Calu3 (cell line): ENCODE measurements at places on chromosomes 1 and 21.

DNA sequence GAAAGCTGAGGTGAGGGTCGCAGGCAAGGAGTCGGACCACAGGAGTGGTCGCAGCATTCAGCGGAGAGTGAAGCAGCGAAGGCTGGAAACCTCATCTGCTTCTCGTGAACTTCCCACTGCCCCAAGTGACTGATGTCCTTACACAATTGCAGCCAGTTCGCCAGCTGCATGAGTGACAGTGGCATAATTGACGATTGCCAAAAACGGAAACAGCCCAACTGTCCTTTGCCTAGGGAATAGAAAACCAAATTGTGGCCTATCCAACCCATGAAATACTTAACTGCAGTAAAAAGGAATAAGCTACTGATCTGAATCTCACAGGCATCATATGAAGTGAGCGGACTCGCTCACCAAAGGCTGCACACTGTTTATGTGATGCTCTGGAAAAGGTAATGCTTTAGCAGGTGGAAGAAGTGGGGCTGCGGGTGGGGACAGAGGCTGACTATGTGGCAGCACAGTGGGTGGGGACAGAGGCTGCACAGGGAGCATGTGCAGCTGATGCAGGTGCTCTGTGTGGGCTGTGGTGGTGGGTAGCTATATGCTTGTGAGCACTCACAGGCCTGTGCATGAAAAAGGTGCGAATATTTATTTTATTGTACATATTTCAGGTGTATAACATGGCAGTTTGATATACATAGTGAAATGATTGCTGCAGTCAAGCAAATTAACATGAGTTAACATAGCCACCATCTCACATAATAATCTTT is 4.2 kb upstream of the NLRP3 start:
- DNase-seq = no peak

DNA sequence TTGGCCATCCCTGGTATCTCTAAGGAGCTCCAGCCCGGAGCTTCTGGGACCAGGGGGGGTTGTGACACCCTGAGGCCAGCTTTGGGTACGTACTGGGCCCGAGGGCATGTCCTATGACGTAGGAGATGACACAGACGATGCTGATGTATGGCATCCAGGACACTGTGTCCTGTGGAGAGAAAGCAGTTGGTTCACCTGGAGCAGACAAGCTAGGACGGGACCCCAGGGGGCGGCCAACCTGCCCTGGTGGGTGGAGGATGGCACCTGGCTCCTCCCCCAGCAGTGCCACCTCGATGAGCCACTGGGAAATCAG is 12.1 kb upstream of the SLC2A7 start:
- no peak for DNase-seq

DNA sequence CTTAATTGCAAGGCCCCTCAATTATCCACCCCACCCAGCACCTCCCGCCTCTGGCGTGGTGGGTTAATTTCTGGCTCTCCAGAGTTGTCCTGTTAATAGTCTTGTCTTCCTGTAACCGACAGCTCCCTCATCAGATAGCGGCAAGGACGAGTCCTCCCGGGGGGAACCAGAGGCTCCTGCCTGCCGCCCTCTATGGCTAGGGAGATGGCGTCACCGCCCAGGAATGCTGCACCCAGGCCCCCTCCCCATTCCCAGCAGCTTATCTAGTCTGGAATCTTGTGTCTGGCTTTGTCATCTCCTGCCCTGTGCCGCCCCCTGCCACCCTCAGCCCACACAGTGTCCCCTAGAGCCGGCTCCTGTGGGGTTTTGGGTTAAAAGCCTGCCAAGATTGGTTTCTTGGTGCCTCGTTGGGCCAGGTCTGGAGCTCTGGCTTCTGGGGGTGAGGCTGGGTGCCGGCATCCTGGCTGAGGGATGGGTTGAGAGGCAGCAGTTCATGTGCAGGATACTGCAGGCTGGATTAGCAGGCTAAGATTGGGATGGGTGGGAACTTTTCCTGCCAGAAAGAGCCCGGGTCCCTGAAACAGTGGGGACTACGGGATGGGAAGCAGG is 48.8 kb downstream of the EDN2 start:
- DNase-seq = peak; percentile 15

GRCh38 chr1:221926441-221926840 is 184.6 kb upstream of the DUSP10 start:
- no peak for DNase-seq

- DNase-seq = no peak
These were observed 53.9 kb upstream of the HSD17B7 start for GRCh38 chr1:162736633-162737067.

DNA sequence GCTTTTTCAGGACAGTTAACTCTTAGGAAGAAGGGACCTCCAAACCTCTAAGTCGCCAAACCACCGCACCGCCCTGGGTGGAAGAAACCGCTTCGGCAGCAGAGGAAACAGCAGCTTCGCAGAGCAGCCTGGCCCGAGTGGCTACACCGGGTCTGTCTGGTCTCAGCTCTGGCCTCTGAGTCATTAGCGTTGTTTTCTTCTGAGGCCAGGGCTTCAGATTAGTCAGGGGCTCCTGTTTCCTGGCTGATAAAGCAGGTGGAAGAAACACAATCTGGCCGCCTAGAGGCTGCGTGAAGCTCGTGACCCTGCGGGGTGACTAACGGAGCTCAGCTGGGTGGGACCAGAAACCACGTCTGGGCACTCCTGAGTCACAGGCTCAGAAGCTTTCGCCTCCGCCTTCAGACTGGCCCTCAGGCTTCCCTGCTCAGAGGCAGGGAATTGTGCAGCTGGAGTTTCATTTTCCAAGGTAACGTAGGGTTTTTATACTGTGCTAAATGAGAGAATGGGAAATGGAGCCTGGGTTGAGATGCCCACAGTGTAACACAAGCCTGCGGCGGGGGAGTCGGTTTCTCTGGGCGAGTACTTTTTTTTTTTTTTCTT is 44.9 kb downstream of the CHAF1B start:
- peak; percentile 88 for DNase-seq

DNA sequence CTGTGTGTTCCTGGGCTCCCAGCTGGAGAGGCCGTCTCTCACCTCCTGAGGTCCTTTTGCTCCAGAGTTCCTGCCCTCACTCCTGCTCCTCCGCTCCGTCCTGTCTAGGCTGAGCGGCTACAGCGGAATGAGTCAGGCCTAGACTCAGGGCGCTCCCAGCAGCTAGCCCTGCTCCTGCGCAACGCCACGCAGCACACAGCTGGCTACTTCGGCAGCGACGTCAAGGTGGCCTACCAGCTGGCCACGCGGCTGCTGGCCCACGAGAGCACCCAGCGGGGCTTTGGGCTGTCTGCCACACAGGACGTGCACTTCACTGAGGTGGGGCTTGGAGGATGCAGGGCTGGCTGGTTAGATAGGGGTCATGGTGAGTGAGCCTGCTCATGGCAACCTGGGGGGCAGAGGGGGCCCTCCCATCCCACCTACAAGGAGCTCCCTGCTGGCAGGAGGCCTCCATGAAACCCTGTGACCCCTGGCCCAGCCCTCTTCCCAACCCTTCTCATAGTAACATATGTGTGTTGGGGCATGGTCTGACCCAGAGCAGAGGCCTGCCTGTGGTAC is 15.1 kb downstream of the PSRC1 start:
- no peak for DNase-seq

GRCh38 chr1:106620521-106620954 is 435.9 kb upstream of the PRMT6 start:
- peak; percentile 44 for DNase-seq

DNA sequence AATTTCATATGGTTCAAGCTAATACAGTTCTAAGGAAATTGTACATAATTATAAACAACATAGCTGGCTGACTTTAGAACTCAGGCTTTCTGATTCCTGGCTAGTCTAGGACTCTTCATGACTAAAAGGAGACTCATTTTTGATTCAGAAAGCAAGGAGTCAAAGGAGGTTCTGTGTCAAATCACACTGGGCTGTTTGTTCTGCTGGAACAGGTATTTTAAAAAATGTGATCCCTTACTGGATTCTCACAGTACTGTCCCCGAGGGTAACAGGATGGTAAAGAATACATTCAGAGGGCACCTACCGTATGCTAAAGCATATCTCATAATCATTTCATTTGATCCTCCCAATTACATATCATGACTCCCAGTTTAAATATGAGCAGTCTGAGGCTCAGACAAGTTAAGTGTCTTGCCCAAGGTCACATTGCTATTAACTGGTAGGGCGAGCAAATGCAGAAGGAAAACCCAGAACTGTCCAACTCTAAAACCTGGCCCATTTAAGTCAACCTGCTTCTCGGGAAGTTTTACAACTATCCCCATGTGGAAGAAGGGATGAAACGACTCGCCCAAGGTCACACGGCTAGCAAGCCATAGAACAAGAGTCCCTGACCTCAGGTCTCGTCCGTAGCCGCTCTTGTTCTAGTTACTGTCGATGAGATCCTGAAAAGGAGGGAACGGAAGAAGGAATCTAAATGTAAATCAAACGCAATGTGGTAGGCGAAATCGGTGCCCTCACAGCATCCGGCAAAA is 675 bp downstream of the MYSM1 start:
- DNase-seq = no peak

DNA sequence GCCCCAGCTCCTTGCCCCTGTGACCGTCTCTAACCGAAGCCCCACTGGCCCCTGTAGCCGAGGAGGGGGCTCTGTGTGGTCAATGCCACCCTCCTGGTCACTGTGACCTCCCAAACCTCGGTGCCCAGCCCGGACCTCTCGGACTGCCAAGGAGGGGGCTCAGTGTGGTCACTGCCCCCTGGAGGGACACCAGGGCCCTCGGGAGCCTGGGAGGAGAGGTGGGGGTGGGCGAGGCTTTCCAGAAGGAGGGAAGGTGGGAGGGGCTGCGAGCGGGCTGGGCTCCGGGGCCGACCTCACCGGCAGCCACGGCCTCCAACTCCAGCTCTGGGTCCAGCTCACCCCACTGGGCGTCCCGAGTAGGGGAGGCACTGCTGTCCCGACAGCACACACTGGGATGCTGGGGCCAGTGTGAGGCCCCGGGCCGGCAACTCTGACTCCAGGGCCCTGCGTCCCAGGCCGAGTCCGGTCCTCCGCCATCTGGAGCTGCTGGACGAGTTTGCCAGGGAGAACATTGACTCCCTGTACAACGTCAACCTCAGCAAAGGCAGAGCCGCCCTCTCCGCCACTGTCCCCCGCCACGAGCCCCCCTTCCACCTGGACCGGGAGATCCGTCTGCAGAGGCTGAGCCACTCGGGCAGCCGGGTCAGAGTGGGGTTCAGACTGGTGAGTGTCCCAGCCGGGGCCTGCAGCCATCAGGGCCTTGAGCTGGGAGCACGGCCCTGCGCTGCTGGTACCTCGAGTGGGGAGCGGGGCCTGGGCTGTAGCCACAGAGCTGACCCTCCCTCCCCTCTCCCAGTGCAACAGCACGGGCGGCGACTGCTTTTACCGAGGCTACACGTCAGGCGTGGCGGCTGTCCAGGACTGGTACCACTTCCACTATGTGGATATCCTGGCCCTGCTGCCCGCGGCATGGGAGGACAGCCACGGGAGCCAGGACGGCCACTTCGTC is 6.4 kb downstream of the SCNN1D start:
- DNase-seq = no peak

- DNase-seq = no peak
These were observed 49.4 kb downstream of the CDCP2 start for GRCh38 chr1:54103414-54103813.

DNA sequence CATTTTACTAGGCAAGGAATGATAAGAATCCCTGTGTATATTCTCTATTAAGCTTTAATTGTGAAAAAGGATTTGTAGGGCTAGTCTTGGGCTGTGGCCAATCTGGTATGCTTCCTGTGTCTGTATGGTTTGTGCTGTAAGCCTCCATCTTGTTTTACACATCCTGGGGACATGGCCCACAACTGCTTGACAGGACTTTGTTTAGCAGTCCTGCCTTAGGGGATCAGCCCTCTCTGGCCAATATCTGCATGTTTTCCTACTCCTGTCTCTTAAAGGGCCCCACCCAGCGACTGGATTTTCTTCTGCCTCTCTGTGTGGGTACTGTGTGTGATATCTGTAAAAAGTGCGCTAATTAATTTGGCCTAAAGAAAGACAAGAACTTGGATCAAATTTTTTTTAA is 813.2 kb downstream of the PLA2G4A start:
- no peak for DNase-seq

- peak; percentile 51 for DNase-seq
These were observed 1109.3 kb upstream of the B3GALT2 start for GRCh38 chr1:194295685-194296084.

DNA sequence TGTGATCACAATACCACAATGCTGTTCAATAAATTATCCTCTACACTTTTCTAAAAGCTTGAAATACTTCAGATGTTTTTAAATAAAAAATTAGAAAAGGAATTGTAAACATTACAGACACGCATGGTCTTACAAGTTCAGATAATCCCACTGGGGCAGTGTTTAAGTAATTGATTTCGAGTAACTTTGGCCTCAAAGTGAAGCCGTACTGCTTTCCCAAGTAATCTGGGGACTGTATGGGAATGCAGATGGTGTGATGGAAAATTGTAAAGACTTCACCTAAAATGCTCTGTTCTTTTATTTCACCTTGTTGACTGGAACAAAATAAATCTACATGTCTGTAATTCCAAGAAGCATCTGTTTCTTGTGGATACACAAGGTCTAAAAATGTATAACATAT is 401.7 kb upstream of the LYPLAL1 start:
- DNase-seq = no peak

DNA sequence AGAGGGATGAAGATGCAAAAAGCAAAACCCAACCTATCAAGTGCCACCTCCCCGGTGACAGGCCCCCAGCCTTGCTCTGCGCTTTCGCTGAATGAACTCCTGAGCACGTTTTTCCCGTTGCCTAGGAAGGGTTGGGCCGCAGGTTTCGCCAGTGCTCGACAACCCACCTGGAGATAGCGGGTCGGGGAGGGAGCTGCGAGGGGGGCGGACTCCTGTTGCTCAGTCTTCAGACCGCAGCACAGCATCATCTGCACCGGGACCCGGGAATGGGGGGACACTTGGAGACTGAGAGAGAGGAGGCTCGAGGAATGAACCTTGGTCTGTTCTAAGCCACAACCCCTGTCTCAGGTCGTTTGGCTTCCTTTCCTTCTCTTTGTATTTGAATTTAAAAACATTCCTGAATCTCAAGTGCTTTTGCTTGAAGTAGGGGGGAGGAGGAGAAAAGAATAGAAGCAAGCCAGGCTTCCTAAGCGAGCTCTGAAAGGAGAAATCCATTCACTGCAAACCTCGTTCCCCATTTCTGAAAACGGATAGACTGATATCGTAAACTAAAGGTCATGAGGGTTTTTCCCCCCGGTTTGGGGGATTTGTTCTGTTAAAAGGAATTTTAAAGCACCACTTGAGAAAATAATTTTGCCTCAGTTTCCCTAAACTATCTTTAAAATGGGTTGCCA is 1.2 kb downstream of the AK5 start:
- DNase-seq = peak; percentile 12
